ENCODE measurements at places on chromosomes 5 and 9.

- DNase-seq, result no peak
These were observed 59.6 kb upstream of the NFIL3 start for GRCh38 chr9:91483189-91483691.

- no peak for DNase-seq
These were observed 56.6 kb downstream of the ADAM19 start for GRCh38 chr5:157518963-157519362.

- no peak for DNase-seq
These were observed 30.0 kb upstream of the RNF130 start for GRCh38 chr5:180101451-180102105.

DNA sequence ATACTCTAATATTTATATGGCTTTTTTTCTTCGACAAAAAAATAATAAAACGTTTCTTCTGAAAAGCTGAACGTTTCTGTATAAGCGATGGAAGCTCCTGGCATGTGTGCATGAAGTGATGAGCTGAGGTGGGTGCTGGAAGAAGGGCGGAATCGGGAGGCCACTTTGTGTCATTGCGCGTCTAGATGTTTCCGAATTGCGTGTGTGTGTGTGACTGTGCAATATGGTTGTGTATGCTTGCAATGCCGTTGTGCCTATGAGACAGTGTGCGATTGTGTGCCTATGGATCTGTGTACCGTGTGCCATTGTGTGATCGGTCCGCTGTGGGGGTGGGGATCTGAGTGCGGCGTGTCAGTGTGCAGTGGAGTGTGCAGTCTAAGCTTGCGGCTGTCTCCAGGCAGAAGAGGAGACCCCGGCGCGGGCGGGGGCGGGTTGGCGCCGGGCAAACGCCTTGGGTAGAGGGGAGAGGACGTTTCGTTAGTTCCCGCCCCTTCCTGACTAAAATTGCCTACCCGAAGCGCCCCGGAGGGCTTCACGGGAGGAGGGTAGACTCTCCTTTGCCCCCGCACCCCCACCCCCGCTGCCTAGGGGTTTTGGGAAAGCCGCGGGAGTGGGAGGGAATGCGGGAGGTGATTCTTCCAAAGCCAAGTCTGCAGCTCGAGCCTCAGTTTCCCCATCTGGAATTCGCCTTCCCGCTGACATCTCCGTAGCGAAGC, 24.2 kb downstream of the PCDHGC5 start:
- DNase-seq, result no peak

DNA sequence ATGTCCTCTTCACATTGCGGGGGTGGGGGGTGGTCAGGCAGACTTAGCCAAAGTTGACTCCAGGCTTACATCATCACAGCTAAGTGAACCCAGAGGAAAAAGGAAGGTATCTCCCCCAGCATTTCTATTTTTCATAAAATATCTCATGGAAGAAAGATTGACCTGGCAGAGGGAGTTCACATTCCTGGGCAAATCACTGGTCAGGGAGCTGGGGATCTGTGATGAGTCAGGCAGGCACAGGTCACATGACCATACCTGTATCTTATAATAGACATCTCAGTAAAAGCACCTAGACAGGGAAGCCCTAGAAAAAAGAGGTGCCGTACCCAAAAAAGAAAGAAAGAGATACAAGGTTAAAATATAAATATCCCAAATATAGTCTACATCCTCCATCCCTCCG, 57.3 kb upstream of the WWC1 start:
- DNase-seq, result no peak

GRCh38 chr9:75826314-75826713, 64.2 kb upstream of the PCSK5 start:
- no peak for DNase-seq

GRCh38 chr5:159582756-159583541, 252.7 kb upstream of the IL12B start:
- no peak for DNase-seq

GRCh38 chr5:61272688-61273087, 59.4 kb upstream of the ZSWIM6 start:
- DNase-seq, result no peak

- DNase-seq, result no peak
These were observed 51.6 kb upstream of the MACIR start for GRCh38 chr5:103207011-103207410.

DNA sequence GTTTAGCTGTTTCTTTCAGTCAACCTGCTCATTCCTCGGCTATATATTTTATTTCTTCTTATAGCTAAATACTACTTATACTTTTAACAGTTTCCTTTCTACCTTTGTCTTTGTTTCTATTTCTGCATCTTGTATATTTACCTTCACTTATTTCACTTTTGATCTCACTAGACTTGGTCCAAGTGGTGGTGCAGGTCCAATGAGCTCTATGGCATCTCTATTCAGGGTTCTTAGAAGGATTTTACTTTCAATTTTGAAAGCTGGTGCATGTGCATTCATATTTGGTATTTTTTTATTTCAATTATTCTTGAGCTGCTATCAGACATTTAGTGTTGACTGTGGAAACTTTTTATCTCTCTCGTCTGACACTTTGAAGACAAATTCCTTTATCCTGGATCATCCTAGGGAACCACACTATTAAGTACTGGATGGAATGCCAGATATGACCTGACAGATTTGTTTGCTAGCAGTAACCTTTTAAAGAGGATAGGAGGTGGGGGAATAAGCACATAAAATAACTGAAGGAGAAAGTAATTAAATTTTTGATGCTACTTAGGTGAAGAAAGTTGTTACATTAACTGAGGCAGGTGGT, 123.1 kb upstream of the PJA2 start:
- DNase-seq, result no peak

DNA sequence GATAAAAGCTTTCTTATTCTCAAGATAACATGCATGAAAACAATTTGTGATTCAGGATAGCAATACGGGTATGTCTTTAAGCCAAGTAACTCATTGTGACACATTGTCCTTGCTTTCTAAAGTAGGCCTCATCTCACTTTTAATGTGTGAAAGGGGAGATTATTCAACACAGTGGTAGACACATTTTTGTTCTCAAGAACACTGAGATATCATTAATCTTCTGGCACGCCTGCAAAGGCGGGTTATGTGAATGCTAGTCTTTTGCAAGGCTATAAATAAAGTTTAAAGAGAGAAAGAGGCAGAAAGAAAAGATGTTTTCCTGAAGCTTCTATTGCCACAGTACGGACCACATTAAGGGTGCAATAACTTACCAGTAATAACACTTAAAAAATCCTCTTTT, 181.8 kb upstream of the MEF2C start:
- no peak for DNase-seq

GRCh38 chr9:134525070-134525815, 116.4 kb upstream of the COL5A1 start:
- DNase-seq, result no peak

DNA sequence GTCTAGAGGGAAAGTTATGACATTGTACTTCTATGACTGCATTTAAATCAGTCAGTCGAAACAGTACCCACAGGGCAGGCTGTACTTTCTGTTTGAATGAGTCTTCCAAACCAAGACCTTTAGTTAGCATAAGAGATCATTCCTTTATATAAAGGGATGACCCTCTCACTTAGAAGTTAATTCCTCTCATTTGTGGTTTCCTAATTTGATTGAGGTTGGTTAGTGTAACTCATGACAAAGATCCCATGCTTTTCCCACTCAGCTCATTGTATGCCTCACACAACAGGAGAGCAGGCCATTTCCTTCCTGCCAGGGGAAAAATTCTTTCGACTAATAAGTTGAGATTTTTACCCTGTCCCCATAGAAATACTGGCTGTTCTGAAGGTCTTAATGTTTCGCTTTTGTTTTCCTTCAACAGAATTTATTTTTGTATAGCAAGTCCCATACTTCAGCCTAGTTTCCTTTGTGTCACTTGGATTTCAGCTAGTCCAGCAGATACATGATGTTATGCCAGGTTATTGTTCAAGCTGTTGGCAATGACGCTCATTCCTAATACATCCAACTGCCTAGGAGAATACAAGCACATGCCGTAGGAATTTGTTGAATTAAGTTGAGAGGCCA, 500.7 kb downstream of the SPATA31D1 start:
- DNase-seq, result no peak

DNA sequence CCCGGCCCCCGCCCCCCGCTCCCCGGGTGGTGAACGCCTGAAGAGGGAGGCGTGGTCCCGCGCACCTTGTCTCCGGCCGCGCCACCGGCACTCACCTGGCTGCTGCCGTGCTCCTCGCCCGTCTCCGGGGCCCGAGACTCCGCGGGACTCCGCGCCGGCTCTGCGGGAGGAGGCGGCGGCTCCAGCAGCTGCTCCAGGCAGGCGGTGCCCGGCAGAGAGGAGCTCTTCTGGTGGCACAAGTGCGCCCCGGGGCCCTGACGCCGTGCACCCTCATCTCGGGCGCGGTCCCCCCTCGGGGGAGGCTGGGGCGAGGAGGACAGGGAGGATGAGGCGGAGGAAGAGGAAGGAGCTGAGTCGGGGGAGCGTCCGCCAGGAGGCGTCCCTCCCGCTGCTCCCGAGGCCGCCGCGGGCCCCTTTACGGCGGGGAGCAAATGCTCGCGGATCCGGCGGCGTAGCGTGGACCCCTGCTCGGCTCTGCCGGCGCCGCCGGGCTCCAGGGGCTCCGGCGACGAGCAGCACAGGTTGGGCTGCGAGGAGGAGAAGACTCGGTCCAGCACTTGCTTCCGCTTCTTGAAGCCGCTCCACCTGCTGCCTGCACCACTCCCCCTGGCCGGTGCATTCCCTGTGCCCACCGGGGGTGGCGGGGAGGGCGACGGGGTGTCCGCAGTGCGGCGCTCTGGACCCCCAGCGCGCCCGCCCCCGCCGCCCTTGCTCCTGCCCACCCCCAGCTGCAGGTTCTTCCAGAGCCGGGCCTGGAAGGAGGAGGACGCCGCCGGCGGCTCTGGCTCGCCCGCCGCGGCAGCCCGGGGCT, 928 bp downstream of the MCTP1 start:
- no peak for DNase-seq

- DNase-seq, result no peak
These were observed 13.0 kb upstream of the PLIN2 start for GRCh38 chr9:19140259-19140658.

- no peak for DNase-seq
These were observed 48.6 kb upstream of the RNU6ATAC start for GRCh38 chr9:134212809-134213507.

- DNase-seq, result no peak
These were observed 60.9 kb downstream of the CNTRL start for GRCh38 chr9:121135642-121136041.

DNA sequence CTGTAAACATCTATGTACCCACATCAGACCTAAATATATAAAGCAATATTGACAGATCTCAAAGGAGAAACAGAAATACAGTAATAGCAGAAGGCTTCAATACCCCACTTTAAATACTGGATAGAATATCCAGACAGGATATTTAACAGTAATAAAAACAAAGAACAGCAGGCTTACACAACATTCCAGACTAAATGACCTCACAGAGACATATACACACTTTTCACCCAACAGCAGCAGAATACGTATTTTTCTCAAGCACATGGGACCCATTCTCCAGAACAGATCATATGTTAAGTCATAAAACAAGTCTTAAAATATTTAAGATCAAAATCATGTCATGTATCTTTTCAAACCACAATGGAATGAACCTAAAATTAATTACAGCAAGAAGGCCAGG, 76.8 kb downstream of the CAMSAP1 start:
- no peak for DNase-seq

GRCh38 chr5:2905741-2906140, 154.3 kb upstream of the IRX2 start:
- no peak for DNase-seq

- no peak for DNase-seq
These were observed 62.0 kb downstream of the MAPKAP1 start for GRCh38 chr9:125644819-125645507.

- no peak for DNase-seq
These were observed 75.5 kb upstream of the CDK20 start for GRCh38 chr9:88049677-88050307.

DNA sequence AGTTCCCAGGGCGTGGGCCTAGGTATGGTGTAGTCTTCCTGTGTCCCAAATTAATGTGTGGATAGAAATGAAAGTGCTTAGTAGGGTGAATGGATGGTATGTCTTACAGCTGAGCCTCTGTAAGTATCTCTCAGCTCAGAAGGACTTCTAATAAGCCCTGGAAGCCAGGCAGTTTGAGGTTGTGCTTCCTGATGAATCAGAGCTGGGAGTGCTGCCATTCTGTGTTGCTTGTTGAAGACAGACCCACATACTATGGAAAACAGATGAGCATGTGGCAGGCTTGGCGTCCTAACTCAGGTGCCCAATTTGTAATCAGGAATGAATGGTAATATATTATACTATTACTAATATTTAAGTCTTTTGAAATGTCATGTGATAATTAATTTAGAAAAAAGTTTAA, 69.8 kb downstream of the CMYA5 start:
- DNase-seq, result no peak

- no peak for DNase-seq
These were observed 22.4 kb upstream of the ASTN2 start for GRCh38 chr9:117437283-117437682.

GRCh38 chr5:8192840-8193239, 323.9 kb downstream of the MTRR start:
- DNase-seq, result no peak

All from activated CD4-positive, CD25-positive, alpha-beta regulatory T cell (primary cell).